Ascending aorta (tissue), 2 donors: ENCODE measurements at places on chromosomes 16 and 17.

DNA sequence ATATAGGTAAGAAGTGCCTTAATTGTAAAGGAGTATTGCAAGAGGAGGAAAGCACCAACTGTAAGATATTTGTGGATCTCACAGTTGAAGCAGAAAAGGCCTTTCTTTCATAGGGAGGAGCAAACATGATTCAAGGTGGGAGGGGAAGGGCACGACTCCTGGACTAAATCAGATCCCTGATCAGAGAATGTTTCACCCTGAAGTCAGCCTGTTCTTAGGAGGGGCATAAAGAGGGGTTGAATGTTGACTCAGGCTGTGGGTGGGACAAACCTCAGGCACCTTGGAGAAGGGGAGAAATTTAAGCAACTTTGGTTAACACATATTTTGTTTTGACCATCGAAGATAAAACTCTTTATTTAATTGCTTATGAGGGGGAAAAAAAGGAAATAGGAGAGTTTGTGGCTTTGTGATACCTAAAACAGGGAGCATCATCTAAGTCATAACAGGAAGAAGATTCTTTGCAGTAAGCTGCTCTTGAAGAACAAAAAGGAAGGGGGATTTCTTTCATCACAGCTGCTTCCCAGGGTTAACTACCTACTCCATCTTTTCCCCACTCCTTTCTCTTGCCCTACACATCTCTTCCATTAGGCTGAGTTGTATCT lies 158.6 kb upstream of the ZNF267 start:
- H3K4me3 ChIP-seq, result no peak overlapping the region
- H3K27ac ChIP-seq, result no peak overlapping the region
- DNase-seq, result no peak
- peaks cover 4% of the 10 kb centered on the region for H3K4me1 ChIP-seq

DNA sequence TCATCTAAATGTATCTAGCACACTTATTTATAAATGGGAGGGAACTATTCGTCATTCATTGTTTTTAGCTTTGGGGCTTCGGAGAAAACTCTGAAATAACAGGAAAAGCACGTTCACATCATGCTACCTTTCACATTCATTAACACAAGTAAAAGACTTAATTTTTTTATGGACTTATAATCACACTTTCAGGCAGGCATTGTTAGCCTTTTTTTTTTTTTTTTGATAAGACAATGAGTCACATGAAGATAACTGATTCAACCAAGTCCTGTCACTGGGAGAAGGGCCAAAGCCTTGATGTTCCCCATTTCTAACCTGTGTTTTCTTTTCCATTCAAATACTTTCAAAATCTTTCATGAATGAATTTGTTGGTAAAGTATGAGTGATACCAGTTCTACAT lies 631.3 kb upstream of the CA10 start:
- no peaks in the 10 kb centered on the region for H3K27me3 ChIP-seq
- H3K27ac ChIP-seq, result no peak overlapping the region
- H3K4me1 ChIP-seq, result no peaks in the 10 kb centered on the region
- no peak overlapping the region for H3K4me3 ChIP-seq
- no peaks in the 10 kb centered on the region for H3K36me3 ChIP-seq
- DNase-seq, result no peak

GRCh38 chr16:84683691-84684591 lies 15.9 kb upstream of the USP10 start:
- H3K27me3 ChIP-seq, result no peaks in the 10 kb centered on the region
- no peak overlapping the region for H3K27ac ChIP-seq
- H3K4me1 ChIP-seq, result no peaks in the 10 kb centered on the region
- no peak for DNase-seq

GRCh38 chr16:57626420-57627170 lies 1.8 kb upstream of the ADGRG1 start:
- peaks cover 5% of the 10 kb centered on the region for H3K4me1 ChIP-seq
- DNase-seq, result no peak
- no peak overlapping the region for H3K27ac ChIP-seq
- no peaks in the 10 kb centered on the region for H3K36me3 ChIP-seq
